Activated CD4-positive, alpha-beta T cell treated with anti-CD3 and anti-CD28 coated beads for 4 hours (primary cell): ENCODE measurements at places on chromosomes 16 and 17.

DNA sequence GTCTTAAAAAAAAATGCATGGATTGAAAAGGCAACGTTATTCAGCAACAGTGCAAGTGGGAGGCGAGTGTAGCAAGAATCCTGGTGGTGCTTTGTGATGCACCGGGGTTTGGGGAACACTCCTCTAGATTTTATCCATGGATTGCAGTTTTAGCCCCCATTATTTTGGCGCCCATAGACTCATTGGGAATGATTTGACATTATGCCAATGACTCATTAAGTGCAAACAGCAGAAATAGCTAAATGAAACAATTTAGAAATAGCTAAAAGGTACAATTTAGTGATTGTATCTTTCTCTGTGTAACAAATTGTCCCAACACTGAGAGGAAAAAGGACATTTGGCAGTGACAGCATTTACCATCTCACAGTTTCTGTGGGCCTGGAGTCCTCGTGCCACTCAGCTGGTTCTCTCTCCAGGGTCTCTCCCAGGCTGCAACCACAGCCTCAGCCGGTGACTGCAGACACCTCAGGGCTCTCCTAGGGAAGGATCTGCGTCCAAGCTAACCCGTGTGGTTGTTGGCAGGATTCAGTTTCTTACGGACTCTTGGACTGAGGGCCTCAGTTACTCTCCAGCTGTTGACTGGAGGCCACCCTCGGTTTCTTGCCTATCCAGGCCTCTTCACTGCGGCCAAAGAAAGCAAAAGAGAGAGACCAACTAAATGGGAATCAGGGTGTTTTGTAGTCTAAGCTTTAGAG, 398.7 kb downstream of the SNX29 start:
- no peak for DNase-seq

DNA sequence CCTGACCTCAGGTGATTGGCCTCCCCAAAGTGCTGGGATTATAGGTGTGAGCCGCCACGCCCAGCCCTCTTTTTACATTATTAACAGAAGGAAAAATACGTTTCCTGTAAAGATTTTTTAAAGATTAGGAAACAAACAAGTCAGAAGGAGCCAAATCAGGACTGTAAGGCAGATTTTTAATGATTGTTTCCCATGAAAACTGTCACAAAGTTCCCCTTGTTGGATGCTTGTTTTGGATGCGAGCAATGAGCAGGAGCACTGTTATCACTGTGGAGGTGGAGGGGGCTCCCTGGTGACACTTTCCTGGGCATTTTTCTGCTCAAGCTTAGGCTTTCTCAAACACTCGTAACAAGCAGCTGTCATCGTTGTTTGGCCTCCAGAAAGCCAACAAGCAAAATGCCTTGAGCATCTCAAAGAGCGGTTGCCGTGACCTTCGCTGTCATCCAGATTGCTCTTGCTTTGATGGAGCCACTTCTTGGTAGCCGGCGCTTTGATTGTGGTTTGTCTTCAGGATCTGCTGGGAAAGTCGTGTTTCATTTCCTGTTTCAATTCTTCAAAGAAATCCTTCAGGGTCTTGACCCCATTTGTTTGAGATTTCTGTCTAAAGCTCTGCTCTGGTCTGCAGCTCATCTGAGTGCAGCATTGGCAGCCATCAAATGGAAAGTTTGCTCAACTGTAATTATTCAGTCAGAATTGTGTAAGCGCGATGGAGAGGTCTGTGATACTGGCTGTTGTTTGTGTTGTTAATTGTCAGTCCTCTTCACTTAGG, 128.7 kb downstream of the RPTOR start:
- no peak for DNase-seq

GRCh38 chr17:38982858-38983746, 15.9 kb upstream of the FBXO47 start:
- DNase-seq: peak; percentile 41

- no peak for DNase-seq
Measured at GRCh38 chr16:65120831-65121721, 787 bp downstream of the CDH11 start.

DNA sequence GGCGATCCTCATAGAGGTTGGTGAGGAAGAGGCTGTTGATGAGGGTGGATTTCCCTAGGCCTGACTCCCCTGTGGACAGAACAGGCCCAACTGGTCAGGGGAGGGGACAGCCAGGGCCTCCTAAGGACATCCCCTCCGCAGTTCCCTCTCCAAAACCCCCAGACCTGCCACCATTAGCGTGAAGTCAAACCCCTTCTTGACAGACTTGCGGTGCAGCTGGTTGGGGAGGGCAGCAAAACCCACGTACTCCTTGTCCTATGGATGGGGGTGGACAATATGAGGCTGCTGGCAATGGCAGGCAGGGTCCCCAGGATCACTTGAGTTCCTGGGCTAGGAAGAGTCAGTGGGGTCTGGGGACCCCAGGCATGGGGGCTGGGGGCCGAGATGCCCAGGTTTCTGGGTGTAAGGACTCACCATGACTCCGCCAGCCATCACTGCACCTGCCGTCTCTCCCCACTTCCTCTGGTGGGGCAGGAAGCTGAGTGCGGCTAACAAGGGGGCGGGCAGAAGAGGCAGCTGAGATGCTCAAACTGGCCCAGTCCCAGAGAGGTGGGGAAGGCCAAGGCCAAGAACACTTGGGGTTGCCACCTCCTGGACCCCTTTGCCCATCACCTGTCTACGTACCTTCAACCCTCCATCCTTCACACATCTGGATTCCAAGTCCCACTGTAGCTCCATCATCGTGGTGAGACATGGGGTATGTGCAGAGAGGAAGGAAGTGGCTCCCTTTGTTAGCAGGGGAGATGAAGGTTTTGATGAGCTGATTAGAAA, at the start of gene SEPTIN1:
TSS of gene SEPTIN1 (minus strand) at position 451 of the 771 bp plus-strand sequence. CDS start at position 432, 19 bp downstream.
- peak; percentile 73 for DNase-seq

DNA sequence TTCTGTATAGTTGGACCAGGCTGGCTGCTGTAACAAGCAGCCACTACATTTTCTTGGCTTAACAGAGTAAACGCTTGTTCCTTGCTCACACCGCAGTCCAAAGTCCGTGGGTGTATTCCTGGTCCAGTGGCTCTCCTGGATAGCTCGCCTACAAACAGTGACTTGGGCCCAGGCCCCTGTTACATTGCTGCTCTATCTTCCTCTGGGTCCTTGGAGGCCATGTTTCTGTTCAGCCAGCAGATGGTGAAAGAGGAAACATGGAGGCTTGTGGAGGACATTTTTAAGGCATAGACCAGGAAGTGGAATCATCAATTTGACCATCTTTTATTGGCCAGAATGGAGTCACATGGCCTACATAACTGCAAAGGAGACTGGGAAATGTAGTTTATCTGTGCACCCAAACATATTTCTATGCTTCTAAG, 55.1 kb downstream of the ATP2C2 start:
- DNase-seq: no peak

- DNase-seq: no peak
Measured at GRCh38 chr17:80783971-80784370, 207.7 kb upstream of the CHMP6 start.

GRCh38 chr17:19372866-19373504, 5.3 kb upstream of the MAPK7 start:
- DNase-seq: no peak

DNA sequence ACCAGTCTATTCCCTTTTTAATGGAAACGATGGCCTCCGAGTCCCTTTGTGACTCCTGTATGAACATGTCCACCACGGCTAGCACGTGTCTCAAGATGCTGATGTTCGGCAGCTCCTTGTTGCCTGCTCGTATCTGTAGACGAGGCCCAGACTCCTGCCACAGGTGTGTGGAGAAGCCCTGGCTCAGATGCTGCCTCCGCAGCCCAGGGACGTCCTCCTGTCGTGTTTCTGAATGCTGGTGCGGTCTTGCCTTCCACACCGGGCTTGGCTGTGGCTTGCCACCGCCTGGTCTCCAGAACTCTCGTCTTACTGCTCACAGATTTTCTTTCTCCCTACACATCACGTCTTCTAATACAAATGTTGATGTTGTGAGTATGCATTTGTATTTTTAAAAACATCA, 17.0 kb downstream of the FOXF1 start:
- DNase-seq: no peak

DNA sequence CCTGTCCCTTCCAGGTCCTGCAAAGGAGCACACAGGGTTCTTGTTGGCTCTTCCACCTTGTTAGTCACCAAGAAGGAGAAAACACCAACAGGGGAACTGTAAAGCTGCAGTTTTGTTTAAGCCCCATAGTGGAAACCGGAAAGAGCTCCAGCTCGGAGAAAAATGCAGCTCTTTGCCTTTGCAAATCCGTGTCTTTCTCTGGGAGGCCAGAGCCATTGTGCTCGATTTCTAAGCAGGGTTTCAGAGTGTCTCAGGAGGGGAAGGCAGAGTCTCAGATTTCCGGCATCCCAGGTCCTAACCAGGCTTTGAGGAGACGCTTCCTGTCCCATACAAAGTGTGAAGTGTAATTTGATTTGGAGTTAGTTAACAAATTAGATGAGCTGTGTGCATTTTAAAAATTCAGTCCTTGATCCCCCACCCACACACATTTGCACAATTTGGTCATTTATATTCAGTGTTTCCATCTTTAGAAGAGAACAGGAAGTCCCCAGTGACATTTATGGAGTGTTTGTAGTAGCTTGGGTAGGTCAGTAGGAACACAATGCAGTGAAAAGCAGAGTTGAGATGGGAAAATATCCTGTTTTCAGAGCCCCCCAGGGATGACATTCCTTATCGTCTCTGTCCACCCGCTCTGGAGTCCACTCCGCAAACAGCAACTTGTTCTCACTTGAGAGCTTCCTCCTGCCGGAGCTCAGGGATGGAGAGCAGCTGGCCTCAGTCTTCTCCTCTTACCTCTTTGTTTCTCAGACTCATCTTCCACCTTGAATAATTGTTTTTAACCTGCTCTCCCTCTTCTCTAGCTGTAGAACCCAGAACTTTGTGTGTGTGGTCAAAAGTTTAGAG, 331.9 kb downstream of the SEC14L1 start:
- DNase-seq: no peak

DNA sequence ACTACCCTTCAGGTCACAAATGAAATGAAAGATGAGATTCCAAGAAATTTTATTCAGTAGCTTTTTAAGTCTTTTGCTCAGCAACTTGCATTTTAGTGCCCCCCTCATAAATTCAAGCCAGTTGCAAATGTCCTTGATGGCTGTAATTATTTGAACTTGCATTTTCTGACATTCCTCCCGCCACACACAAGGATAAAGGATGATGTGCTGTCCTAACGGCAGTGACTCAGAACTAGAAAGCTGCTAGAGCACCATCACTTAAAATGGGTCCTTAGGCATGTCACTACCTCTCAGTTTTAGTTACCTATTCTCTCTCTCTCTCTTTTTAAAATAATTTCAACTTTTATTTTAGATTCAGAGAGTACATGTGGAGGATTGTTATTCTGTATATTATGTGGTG, 306.7 kb downstream of the CNTNAP4 start:
- no peak for DNase-seq

DNA sequence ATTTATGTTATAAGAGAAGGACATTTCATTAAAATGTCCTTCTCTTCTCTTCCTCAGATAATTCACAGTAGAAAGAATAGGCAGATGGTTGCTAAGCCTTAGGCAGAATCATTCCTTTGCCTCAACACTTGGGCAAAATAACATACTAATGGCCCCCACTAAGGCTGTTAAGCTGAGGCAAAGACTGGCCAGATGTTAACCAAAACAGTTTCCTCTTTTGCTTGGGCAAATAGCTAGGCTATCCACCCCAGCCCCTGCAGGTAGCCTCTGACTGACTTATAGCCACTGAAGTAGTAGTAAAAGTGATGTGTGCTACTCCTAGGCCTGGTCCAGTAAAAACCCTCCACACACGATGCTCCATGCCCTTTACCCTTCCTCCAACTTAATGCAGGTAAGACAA, 55.2 kb downstream of the SPAG9 start:
- no peak for DNase-seq

DNA sequence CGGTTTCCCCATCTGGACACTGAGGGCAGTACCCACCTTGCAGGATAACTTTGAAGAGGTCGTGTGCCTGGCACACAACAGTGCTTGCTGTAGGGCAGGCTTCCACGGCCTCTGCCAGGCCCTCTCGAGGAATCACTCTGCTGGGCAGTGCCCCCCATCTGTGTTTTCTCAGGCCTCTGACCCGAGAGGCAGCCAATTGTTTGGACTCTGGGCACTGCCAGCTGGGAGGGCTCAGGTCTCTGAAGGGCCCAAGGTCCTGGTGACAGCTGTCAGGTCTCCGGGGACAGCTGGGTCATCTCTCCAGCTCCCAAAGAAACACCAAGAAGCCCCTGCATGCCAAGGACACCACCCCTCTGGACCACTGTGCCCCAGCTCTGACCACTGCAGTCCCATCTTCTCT, 1.0 kb upstream of the RAB26 start:
- DNase-seq: no peak

DNA sequence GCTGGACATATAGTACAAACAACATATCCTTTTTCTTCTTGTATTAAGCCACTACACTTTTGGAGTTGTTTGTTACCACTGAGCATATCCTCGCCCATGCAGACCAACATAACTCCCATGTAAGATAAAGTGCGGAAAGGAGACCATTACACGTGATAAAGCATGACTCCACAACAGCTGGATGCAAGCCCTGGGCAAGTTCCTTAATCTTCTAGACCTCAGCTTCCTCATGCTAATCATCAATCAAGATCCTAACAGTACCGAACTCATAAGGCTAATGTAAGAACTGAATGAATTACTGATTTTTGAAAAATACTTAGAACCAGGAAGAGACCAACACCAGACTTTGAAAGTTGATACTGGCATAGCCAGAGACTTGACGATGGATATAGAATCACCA, 47.0 kb upstream of the GSG1L start:
- no peak for DNase-seq

DNA sequence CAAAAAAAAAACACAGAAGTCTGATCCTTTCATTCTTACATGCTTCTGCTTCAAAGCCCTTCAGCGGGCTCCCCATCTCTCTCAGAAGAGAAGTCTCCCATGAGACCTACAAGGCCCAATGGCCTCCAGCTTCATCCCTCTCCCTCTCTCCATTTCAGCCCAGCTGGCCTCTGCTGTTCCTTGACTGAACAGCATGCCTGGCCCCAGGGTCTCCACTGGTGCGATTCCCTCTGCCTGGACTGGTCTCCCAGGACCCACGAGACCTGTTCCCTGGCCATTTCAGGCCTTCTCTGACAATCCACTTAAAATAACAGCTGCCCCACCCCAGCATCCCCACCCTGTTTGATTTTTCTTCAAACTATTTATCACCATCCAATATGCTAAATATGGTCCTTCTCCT, 91.2 kb downstream of the AIPL1 start:
- no peak for DNase-seq

DNA sequence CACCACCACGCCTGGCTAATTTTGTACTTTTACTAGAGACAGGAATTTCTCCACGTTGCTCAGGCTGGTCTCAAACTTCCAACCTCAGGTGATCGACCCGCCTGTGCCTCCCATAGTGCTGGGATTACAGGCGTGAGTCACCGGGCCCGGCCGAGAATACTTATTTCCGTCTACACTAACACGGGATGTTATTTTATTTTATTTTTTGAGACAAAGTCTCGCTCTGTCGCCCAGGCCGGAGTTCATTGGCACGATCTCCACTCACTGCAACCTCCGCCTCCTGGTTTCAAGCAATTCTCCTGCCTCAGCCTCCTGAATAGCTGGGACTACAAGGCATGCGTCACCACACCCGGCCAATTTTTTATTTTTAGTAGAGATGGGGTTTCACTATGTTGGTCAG, 9.5 kb upstream of the PDXDC1 start:
- no peak for DNase-seq
